Stimulated activated CD4-positive, alpha-beta T cell treated with anti-CD3 and anti-CD28 coated beads, Interleukin-1b, Interleukin-23, amount 100 ng/mL, for 1 hour (primary cell): ENCODE measurements at places on chromosomes 11 and 22.

GRCh38 chr22:24989541-24989951 lies 37.0 kb downstream of the KIAA1671 start:
- DNase-seq = no peak

DNA sequence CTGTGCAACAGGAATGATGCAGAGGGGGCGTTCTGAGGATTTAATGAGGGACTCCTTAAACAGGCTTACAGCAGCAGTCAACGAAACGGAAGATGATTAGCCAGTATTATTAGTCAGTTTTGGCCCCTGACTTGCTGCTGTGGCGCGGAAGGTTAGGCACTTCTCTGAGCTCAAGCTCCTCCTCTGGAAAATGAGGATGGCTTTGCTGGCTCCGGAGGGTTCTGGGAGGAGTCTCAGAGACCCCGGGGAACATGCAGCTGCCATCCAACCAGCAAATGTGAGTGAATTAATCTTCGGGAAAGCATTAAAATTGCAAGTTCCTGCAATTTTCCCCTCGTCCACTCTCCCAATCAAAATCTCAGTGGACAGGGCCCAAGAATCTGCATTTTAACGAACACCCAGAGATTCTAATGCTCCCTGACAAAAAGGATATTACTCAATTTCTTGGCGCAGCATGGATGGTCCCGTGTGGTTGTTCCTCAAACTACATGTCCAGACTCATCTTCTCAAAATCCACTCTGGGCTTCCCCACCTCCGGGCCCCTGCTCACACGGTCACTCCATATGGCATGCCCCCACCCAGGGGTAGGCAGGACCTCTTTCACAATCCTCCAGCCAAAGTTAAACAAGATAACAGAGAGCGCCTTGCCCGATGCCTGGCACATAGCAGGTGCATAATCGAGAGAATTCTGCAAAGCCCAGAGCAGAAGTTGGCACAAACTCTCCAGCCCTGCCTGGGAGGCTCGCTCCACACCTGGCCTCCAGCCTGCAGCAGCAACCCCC lies 6.4 kb downstream of the ELFN2 start:
- DNase-seq = no peak

GRCh38 chr11:33396361-33396760 lies 139.2 kb downstream of the HIPK3 start:
- DNase-seq = no peak

- DNase-seq = no peak
These were observed 27.8 kb downstream of the LIMK2 start for GRCh38 chr22:31239771-31240370.

GRCh38 chr11:97729546-97730272 lies 1291.0 kb upstream of the CNTN5 start:
- DNase-seq = no peak

GRCh38 chr11:47248304-47248663 lies 330 bp downstream of the ACP2 start:
- DNase-seq = no peak

DNA sequence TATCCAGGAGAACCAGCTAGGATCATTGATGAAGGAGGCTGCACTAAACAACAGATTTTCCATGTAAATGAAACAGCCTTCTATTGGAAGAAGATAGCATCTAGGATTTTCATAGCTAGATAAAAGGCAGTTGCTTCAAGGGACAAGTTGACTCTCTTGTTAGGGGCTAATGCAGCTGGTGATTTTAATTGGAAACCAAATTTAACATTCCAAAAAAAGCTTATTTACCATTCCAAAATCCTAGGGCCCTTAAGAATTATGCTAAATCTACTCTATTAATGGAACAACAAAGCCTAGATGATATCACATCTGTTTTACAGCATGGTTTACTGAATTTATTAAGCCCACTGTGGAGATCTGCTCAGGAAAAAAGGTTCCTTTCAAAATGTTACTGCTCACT lies 66.5 kb upstream of the GRK2 start:
- DNase-seq = no peak

DNA sequence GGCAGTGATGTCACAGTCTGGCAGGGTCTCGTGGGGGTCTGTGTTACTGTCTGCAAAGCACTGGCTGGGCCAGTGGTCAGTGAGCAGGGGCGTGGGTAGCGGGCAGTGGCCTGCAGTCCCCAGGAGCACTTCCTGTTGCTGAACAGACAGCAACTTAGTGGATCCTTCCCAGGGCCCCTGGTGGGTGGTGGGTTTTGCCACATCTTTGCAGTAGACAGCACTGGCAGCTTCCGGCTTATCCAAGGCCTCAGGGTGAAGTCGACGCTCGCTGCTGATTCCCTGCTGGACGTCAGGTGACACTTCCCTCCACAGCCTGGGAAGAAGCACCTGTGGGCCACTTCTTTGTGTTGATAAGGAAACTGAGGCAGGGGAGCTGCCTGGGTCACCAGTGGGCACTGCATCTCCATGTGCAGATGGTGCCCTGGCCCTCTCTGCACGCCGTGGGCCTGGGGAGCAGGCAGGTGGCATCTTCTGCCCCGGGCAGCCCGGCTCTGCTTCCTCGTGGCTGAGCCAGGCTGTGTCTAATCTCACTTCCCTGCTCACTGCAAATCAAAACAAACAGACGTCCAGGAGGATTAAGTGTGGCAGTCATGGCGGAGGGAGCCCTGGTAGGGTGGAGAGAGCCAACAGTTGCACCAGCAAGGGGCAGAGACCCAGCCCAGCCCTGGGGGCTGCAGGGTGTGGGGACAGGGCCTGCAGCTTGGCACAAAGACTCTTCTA lies 79.8 kb downstream of the KCNQ1 start:
- DNase-seq = no peak

DNA sequence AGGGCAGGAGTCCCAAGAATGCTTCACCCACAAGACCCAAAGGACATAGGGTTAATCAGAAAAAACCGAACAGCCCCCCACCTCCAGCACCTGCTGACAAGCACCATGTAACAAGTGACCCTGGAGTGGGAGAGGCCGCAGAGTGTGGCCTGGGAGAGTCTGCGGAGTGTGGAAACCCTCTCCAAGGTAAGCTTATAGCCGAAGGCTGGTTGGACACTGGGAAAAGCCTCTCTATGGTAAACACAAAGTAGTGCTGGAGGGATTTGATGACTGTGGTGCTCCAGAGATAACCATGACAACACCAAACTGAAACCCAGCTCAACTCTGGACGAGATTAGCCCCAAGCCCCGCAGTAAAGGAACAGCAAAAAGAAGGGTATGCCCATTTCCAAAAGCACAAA lies 19.2 kb downstream of the ASCL2 start:
- DNase-seq = no peak

- DNase-seq = no peak
These were observed 12.6 kb upstream of the APLNR start for GRCh38 chr11:57249384-57250319.

DNA sequence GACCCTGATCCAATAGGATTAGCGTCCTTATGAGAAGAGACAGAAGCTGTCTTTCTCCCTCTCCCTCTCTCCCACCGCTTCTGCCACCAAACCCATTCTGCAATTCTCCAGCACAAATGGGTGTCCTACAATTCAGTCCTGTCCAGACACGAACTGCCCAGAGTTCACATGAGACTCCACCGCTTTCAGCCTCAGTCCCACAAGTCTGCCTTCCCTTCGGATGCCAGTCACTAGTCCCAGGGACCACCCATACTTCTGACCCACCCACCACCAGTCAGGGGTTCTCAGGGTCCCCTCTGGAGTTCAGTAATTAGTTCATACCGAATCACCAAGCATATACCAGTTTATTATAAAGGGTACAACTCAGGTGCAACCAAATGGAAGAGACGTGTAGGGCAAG lies 73.6 kb downstream of the TRIM29 start:
- no peak for DNase-seq

GRCh38 chr11:121553389-121553788 lies 100.6 kb upstream of the SORL1-AS1 start:
- no peak for DNase-seq

- DNase-seq = no peak
These were observed 106.3 kb upstream of the CARD18 start for GRCh38 chr11:105245781-105246315.

- DNase-seq = no peak
These were observed 320 bp upstream of the PHLDA2 start for GRCh38 chr11:2929531-2929949.

DNA sequence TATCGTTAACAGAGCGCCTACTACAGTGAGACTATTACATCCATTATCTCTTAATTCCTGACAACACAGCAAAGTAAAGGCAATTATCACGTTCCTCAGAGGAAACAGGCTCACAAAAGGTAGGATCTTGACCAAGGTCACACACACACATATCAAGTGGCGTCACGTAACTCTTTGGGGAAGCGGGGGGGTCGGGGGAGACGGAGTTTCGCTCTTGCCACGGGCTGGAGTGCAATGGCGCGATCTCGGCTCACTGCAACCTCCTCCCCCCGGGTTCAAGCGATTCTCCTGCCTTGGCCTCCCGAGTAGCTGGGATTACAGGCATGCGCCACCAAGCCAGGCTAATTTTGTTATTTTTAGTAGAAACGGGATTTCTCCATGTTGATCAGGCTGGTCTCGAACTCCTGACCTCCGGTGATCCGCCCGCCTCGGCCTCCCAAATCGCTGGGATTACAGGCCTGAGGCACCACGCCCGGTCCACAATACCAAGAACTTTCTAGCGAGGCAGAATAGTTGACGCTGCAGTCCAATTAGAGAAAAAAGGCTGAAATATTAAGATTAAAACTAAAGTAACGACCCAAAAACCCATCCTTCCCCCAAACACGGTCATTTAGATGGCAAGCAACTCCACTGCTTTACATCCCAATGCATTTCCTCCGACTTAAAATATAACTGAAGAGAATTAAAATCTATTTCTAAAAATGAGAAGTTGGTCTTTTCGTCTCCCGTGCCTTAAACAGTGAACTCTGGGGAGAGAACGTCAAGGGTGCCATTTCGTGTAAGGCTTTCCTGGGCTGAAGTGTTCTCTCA lies 1.2 kb downstream of the DDX17 start:
- no peak for DNase-seq

DNA sequence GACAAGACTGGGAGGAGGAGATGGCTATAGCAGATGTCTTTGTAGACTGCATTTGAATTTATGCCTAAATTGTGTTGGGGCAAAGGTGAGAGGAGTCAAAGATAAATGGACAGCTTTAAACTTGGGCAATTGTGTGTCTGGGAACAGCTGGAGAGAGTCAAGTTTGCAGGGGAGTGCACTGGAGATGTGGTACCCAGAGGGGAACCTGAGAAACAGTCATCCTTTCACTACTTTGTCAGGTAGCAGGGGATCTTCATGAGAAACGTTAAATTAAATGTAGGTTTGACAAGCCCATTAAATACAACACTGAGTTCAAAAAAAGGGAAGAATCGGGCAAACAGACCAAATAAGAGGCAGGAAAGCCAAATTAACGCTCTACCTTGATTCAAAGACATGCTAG lies 277.7 kb downstream of the OPCML start:
- no peak for DNase-seq

DNA sequence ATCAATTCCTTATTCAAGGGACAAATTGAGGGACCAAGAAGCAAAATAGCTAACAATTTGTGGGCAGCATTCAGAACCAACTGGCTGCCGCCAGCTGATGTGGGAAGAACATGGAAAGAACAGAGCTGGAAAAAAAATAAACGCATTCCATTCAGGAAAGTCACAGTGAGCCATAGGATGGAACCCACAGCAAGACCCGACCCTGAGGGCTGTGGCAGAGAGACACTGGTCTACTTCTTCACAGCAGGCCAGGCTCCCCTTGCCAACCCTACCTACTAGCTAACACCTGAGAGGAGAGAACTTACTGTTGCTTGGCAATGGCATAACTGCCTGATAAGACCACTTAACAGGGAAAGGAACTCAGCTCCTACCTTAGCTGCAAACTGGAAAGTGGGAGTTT lies 123.5 kb upstream of the APOA1 start:
- DNase-seq = no peak

- no peak for DNase-seq
These were observed 17.4 kb downstream of the ATP5MG start for GRCh38 chr11:118418766-118419165.

- no peak for DNase-seq
These were observed 107.2 kb downstream of the MPPED2 start for GRCh38 chr11:30478923-30479322.

DNA sequence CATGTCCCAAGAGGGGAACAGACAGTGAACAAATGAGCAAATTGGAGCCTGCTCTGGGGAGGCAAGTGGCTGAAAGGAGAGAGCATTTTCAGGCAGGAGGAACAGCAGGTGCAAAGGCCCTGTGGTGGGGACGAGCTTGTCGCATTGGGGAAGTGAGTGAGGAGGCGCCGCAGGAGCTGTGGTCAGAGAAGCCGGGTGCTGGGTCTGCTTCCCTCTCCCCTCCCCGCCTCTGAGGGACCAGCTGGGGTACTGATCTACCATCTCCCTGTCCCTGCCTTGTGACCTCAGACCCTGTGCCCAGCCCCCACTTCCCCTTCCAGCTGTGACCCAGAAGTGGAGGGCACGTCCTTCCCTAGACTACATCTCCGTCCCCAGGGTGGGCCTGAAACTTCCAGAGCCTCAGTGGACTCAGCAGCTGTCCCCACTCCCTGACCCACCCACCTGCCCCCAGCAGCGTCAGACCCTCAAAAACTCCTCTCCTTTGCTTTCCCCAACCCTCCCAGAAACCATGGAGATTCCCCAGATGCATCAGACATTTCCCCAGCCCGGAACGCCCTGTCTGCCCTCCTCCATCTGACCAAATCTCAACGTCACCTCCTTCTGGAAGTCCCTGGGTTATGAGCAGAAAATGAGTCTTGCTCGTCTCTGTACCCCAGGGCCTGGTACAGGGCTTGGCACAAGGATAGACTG lies 19.7 kb upstream of the PDGFB start:
- no peak for DNase-seq

DNA sequence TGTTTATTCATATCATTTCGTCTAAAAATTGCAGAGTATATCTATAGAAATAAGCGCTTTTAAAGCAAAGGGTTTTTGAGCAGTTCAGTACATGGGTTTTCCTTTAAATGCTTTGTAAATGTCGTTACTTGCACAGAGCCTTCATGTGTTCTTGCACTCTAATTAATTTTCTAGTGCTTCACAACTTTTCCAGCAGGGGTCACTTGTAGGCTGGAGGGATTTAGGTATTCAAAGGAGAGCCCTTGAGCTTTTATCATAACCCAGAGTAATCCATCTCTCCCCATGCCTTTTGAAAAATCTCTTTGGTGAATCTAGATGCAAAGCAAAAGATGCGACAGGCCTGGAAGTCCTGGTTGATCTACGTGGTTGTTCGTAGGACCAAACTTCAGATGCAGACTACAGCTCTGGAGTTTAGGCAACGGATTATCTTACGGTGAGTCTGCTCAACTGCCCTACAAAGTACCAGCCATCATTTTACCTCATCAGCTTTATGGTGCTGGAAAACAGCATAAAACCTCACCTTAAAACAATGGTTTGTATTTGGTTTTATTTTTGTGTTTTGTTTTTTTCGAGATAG lies 60.4 kb downstream of the SFI1 start:
- no peak for DNase-seq

- no peak for DNase-seq
These were observed 217.8 kb downstream of the KIRREL3 start for GRCh38 chr11:126782810-126783209.

GRCh38 chr11:122383186-122383585 lies 267.2 kb upstream of the BLID start:
- no peak for DNase-seq

DNA sequence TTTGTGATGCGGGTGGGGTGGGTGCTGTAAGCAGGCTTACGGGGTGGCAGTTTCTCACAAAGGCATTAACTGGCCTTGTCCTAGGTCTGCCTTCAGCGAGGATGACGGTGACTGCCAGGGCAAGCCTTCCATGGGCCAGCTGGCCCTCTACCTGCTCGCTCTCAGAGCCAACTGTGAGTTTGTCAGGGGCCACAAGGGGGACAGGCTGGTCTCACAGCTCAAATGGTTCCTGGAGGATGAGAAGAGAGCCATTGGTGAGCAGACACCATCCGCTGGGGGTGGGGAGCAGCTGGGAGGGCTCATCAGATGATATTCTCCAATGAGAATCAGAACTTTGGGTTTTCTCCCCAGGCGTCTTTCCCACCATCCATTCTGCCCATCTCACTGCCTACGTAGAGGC lies 5.8 kb downstream of the TCN2 start:
- no peak for DNase-seq
